ENCODE measurements at places on chromosomes 11 and 22.

DNA sequence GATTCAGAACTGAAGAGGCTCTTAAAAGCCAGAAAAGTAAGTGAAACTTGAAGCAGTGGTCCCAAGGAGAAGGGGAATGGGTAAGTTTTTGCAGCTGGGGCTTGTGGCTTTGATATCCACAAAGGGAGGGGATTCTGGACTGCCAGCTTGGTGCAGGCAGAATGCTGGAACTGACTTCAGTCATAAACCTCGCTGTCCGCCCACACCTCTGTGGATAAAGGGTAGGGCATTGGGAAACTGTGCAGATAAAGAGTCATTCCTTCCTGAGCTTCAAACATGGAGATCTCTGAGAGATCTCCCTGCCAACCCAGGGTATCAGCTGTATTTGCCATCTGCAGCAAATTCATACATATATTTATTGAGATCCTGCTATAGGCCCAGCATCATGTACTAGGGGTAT lies 124.3 kb upstream of the OR9Q1 start:
- DNase-seq: no peak

GRCh38 chr11:30535818-30536217 lies 50.3 kb downstream of the MPPED2 start:
- DNase-seq: no peak

- DNase-seq: no peak
Measured at GRCh38 chr22:25497716-25498115, 66.8 kb upstream of the GRK3 start.

DNA sequence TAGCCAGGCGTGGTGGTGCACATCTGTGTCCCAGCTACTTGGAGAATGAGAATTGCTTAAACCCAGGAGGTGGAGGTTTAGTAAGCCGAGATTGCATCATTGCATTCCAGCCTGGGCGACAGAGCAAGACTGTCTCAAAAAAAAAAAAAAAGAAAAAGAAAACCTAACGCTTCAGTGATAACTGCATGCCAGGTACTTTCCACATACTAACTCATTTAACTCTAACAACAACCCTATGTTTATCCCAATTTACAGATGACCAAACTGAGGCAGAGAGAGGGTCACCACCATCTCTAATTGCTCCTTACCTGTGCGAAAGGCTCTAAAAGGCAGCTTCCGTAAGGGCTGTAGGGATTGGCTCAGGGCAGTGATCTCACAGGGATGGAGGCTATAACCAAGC lies 11.6 kb downstream of the PISD start:
- DNase-seq: no peak

GRCh38 chr22:38569972-38570778 lies at the start of gene DMC1:
Gene DMC1 (minus strand): TSS chr22:38570183. CDS start chr22:38568256, 1,927 bp downstream.
- peak; percentile 95 for DNase-seq

GRCh38 chr11:92489826-92490399 lies 265.3 kb downstream of the FAT3 start:
- DNase-seq: no peak

DNA sequence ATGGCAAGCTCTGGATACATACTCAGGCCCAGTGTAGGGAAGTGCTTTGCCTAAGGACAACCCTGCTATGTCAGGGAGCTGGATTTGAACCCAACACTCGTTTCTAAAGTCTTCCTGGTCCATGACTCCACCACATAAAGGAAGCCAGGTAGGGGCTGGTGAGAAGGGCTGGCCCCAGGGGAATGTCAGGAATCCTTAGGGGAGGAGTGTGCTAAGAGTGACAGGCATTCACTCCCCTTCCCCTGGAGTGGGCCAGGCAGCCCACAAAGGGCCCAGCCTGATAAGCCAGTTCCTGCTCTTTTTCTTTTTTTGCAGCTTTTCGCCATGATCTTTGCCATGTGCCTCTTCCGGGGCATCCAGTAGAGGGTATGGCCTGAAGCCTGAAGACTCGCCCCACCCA lies 21.9 kb downstream of the TP53I11 start:
- no peak for DNase-seq

DNA sequence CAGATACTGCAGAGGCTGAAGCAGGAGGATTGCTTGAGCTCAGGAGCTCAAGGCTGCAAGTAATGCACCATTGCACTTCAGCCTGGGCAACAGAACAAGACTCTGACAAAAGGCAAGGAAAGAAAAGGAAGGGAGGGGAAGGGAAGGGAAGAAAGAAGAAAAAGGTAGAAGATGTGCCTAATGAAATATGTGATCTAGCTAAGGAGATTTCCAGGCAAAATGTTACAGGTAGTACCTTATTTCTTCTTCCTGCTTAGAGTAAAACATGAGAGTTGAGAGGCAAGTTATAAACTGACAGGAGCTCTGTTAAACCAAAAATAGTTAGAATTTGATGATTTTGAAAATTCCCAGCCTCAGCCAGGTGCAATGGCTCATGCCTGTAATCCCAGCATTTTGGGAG lies 4.7 kb upstream of the PELI3 start:
- no peak for DNase-seq

DNA sequence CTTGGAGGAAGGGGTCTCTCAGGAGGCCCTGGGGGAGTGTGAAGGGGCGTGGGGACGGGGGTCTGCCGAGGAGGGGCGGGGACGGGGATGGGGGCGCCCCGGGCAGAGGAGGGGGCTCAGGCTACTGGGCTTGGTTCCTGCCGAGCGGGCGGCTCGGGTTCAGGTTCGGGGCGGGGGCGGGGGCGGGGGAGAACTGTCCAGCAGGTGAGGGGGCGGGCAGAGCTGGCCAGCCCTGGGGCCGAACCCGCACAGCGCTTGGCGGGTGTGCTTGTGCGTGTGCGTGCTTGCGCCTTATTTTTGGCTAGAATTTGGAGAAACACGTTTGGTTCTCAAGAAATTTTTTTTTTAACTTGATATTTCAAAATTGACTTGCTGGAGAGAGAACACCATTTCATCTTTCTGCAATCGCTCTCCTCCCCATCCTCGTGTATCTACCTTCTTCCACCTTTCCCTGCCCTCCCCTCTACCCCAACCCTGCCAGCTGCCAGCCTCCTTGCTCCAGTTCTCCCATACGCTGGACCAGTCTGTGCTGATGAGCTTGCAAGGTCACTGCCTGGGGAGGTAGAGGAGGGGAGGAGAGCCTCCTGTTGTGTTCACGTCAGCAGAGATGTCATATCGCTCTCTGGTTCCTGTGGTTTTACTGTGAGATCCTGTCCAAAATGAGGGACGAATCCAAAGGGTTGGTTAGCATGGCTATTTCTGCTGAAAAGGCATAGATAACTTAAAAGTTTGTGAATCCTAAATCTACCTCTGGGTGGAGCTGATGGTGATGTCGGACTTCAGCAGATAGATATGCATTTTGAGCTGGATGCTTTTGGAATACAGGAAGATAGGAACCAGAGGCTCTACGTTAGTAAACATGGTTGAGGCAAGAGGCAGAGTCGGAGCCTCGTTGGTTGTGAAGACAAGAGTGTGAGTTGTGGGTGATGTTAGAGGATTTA lies 668 bp downstream of the MADD start:
- peak; percentile 31 for DNase-seq

- DNase-seq: peak; percentile 25
Measured at GRCh38 chr22:39658367-39658766, 87.8 kb downstream of the CACNA1I start.

DNA sequence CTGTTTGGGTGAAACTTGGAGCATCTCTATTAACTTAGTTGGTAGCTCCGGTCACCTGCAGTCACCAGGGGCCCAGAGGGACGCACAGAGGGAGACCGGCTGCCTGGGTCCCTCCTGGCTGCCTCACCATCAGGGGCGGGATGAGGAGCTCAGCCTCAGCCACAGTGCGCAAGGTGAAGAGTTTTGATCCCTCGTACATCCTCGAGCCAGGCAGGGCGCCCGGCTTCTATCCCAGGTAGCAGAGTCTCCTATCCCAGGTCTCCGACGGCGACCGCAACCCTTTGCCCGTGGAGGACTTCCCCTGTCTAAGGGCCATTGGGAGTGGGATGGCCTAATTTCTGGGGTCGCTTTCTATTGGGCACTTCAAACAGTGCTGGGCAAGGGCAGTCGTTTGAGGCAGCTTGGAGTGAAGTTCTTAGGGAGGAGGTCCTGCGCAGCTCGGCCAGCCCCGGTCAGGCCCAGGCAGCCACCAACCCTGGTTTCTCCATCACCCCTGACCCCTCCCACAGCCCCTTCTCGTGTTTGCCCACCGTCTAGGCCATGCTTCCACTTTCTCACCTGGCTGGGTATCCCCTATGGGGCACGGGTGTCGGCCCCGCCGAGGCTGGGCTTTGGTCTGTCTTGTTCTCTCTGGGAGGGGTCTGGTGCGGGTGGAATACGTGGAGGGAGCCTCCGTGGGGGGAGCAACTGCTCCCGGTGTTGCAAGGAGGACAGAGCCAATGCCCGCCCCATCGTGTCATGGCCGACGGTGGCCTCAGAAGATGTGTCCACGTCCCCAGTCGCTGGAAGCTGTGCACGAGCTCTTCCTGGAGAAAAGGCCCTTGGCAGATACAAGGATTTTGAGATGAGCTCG lies 3.6 kb upstream of the MRGPRG start:
- no peak for DNase-seq
